ENCODE measurements at places on chromosomes 13 and 19. TPM values are rescaled to one million over a fixed set of nuclear protein-coding genes. Genes with fewer than 3 reads are reported as not detected.

DNA sequence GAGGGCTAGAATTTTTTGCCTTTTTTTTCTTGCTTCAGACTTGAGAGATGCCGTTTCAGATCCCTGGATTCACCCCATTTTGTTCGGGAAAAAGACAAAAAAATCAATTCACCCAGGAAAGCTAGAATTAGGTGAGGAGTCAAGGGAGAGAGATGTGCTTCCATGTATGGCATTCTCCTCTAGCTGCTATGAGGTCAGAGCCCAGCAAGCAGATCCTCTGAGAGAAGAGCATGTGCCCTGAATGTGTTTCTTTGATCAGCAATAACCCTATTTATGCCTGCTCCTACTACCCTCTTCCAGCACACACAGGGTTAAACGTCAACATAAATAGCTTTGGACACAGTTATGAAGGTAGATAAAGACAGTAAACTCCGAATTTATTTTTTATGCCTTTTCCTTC is 53.6 kb downstream of the NDFIP2 start:
- no peak for DNase-seq

DNA sequence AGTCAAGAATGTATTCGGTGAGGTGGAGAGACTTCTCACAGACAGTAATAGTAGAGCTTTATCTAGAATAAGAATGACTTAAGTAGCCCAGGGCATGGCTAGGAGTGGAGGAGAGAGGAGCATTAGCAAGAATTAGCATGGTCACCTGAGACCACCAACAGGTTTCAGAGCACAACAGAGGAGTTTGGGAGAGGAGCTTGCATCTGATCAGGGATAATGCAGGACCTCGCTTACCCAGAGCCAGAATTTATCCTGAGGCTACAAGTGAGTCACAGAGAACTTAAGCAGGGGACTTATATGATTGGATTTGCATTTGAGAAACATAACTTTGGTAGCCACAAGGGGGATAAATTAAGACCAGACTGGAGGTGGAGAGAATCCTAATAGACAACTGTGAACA is 102.1 kb upstream of the FNDC3A start:
- no peak for DNase-seq

DNA sequence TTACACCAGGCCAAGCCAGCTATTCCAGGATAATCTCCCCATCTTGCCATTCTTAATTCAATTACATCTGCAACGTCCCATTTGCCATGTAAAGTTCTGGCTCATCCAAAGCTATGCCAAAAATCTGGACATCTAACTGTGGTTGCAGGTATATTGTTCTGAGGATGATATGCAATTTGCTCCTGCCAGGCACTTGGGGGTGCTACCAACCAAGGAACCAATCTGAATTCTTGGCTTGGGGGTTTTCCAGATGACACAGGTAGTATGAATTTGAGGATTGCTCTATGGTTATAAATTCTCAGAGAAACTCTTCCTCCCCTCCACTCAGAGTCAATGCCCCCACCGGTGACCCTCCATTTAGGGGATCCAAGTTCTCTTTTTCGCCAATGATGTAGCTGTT is 33.0 kb downstream of the CRYL1 start:
- DNase-seq, result no peak

Gene AP1M2
- polyA plus RNA-seq, result 232 TPM

Gene LHB
- not detected for polyA plus RNA-seq

Gene MBD3L3
- polyA plus RNA-seq, result not detected

Gene ZNF135
- 5.6 TPM for polyA plus RNA-seq

Gene NOVA2
- polyA plus RNA-seq, result 0.95 TPM
